ENCODE measurements at places on chromosomes 12 and 14.

GRCh38 chr14:104103061-104103445 lies 17.6 kb downstream of the ASPG start:
- DNase-seq = no peak

- DNase-seq = no peak
These were observed 10.1 kb upstream of the NT5DC3 start for GRCh38 chr12:103851127-103851526.

- DNase-seq = no peak
These were observed 7.5 kb upstream of the G2E3 start for GRCh38 chr14:30551460-30551859.

- DNase-seq = peak; percentile 8
These were observed at the start of gene TSHR for GRCh38 chr14:80955416-80955941. TSS of gene TSHR (plus strand) at chr14:80955621. CDS start at chr14:80955681, 60 bp downstream.

DNA sequence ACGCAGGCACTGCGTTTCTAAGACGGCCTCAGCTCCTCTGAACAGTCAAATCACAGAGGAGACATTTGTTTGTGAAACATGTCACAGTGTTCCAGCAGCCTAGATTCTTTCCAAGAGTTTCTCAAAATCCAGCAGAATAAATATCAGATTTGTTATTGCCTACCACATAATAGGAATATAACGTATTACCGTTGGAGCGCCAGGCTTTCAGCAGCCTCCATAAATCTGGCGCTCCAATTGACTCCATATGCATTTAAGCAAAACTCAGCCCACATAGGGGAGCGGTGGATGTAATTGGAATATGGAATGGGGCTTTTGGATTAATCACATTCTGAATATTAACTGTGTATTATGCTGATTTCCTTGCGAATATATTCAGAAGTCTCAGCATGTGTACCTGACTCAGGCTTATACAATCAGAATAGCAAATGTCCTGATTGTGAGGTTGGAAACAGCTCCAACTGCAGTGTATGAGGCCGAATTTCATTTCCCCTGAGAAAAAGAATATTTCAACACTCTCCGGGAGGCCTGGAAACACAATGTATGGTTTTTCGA lies 174.0 kb downstream of the ASCL4 start:
- no peak for DNase-seq

GRCh38 chr14:96108061-96108795 lies 69.1 kb downstream of the C14orf132 start:
- no peak for DNase-seq

- DNase-seq = no peak
These were observed 207.2 kb upstream of the BCL2L14 start for GRCh38 chr12:11863478-11863906.

Data from tibial nerve (tissue), 4 donors.